ENCODE measurements at places on chromosomes 12 and 14.

DNA sequence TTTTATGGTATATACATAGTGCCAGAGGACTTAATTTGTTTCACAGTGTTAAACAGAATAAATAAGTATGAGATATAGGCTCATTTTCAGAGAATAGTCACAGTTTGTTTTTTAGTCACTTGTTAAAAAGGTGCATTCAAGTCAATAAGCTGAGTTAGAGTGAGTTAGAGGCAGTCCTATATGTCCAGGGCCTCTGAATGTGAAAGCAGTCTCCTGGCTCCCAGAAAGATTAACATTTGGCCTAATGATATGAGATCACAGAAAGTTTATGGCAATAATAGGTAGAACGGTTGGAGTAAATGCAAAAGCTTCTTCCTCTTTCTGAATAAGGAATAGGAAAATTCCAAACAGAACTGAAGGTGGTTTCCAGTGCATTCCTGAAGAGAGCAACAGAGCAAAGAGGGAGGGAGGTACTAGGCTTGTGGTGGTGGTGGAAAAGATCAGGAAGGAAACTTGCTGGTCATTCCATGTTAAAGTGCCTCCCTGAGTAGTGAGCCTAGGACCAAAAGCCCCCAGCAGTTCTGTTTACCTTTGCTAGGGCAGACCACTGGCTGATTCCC lies 54.4 kb downstream of the SLC38A4 start:
- DNase-seq: no peak

- no peak for DNase-seq
Measured at GRCh38 chr12:19234981-19235871, 105.7 kb downstream of the PLEKHA5 start.

GRCh38 chr14:89185919-89186855 lies 230.8 kb downstream of the FOXN3 start:
- DNase-seq: no peak

- no peak for DNase-seq
Measured at GRCh38 chr14:68373847-68374444, 418.9 kb downstream of the ZFP36L1 start.

GRCh38 chr12:77433799-77434198 lies 368.4 kb upstream of the E2F7 start:
- DNase-seq: no peak

GRCh38 chr12:117688446-117688845 lies 280.3 kb downstream of the KSR2 start:
- DNase-seq: no peak

- no peak for DNase-seq
Measured at GRCh38 chr12:108826807-108827721, 30.3 kb downstream of the SSH1 start.

GRCh38 chr14:68104518-68104917 lies 284.9 kb downstream of the RAD51B start:
- DNase-seq: peak; percentile 71

GRCh38 chr14:27175489-27175888 lies 577.7 kb upstream of the NOVA1 start:
- DNase-seq: no peak

DNA sequence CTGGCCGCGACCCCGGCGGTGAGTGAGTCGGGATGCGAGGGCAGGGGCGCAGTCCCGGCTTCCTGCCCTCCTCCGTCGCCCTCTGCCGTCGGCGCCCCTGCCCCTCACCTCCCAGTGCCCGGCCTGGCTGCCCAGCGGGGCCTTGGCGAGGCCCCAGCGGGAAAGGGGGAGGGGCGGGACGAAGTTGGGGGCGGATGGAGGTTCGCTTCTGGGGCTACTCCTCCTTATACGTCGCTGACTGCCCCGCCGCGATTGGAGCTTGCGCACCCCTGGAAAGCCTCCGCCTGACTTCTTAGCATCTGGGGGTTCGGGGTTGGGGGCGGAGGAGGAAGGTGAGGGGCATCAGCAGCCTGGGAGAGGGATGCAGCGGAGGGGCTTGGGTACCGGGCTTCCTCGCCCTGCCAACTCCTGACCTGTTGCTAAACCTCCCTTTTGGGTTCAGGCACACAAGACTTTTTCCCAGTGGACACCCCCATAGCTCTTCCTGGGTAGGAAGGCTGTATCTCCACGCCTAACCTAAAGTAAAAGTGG lies 406 bp downstream of the TMEM263 start:
- DNase-seq: peak; percentile 59

GRCh38 chr12:126950266-126950665 lies 1316.7 kb upstream of the TMEM132C start:
- no peak for DNase-seq

GRCh38 chr12:128551266-128551665 lies 272.5 kb downstream of the SLC15A4 start:
- DNase-seq: no peak

DNA sequence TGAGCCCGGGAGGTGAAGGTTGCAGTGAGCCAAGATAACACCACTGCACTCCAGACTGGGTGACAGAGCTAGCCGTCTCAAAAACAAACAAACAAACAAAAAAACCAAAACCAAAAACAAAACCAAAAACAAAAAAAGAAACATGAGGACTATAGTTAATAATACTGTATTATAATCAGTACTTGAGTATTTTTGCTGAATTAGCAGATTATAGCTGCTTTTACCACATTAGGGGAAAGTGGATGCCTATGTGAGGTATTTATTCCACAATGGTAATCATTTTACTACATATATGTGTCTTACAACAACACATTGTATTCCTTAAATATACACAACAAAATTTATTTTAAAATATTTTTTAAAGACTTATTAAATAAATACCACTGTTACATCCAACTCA lies 101.4 kb upstream of the PPP4R3A start:
- no peak for DNase-seq

DNA sequence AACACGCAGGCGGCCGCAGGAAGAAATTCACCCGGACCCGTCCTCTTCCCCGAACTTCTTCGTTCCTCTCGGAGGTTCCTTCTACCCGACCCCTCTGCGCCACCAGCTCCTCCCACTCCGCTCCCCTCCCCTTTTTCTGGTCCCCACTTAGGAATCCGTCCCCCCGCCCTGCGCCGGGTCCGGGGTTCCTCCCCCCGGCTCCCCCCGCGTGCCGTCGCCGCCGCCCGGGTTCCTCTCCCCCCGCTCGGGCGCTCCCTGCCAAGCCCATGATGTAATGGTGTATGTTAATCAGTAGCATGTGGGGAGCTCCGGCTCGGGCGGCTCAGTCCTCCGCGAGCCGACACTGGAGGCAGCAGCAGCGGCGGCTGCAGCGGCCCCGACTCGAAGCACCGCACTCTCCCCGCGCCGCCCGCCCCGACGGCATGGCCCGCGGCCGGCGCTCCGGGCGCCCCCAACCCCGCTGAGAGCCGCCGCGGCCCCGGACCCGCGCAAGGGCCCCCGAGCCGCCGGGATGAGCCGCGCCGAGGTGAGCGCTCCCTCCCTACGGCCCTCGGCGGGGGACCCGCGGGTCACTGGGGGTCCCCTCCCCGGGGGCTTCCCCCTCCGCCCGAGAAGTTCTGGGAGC lies 1.0 kb upstream of the SAMD4A start:
- peak; percentile 93 for DNase-seq

GRCh38 chr12:43462741-43463140 lies 89.3 kb downstream of the ADAMTS20 start:
- DNase-seq: no peak

- DNase-seq: peak; percentile 51
Measured at GRCh38 chr12:63967358-63968145, 123.1 kb downstream of the SRGAP1 start.

- no peak for DNase-seq
Measured at GRCh38 chr12:106315523-106315922, 13.0 kb downstream of the TCP11L2 start.

DNA sequence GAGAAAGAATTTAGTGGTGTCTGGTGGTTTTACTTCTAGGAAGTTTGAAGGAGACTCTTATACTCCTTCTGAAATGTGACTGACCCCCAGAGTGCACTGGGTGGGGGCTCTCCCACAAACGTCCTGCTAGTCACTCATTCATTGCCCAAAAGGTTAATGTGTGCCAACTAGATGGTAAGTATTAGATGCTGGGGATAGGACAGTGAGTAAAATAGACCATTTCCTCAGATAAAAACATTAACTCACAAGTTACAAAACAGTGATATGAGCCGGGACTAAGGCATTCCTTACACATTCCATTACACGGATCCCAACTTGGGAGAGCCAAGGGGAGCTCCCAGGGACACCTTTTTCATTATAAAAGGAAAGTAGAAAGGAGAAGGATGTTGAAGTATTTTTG lies 185.1 kb downstream of the ATXN7L3B start:
- no peak for DNase-seq

GRCh38 chr12:92206596-92206995 lies 61.0 kb upstream of the BTG1 start:
- DNase-seq: no peak

GRCh38 chr14:62453226-62453625 lies 592.0 kb downstream of the KCNH5 start:
- no peak for DNase-seq

- DNase-seq: no peak
Measured at GRCh38 chr12:122090759-122091515, 12.4 kb downstream of the MLXIP start.

DNA sequence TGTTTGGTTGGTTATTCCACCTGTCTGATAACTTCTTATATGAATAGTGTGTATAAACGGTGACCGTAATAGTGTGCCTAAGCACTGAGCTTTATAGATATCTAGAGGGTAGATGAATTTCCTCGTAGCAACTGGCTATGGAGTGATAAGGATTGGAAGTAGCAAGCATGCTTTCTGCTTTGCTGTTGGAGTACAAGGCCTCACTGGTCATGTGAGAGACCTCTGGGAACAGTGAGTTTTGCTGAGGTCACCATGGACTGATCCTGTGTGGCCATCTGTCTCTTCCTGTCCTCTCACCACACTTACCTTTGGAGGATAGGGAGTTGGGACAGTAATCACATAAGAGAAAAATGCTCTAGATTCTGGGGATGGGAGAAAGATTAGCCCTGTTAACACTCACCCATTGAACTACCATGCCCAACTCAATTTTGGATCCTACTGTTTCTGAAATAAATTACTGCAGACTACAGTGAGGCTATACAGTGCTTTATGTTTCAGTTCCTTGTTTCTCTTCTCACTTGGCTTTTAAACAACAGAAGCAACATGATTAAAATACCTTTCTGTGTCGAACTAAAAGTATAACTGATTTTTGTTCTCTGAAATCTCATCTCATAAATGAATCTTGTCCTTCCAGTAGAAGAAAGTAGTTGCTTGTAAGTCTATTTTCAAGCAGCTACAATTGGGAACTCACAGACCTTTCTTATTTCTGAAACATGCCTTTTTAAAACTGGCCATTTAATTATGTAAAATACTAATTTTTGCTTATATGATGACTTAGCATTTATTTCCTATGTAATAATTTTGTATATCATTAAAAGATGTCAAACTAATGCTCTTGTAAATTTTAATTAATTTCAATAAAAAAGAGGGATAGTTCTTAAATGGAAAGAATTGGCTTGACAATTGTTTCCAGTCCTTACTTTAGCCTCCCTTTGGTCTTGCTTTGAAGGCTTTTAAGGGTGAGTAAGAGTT lies 8.3 kb downstream of the TMX1 start:
- DNase-seq: no peak

GRCh38 chr12:90071996-90072395 lies 363.4 kb upstream of the ATP2B1 start:
- no peak for DNase-seq

DNA sequence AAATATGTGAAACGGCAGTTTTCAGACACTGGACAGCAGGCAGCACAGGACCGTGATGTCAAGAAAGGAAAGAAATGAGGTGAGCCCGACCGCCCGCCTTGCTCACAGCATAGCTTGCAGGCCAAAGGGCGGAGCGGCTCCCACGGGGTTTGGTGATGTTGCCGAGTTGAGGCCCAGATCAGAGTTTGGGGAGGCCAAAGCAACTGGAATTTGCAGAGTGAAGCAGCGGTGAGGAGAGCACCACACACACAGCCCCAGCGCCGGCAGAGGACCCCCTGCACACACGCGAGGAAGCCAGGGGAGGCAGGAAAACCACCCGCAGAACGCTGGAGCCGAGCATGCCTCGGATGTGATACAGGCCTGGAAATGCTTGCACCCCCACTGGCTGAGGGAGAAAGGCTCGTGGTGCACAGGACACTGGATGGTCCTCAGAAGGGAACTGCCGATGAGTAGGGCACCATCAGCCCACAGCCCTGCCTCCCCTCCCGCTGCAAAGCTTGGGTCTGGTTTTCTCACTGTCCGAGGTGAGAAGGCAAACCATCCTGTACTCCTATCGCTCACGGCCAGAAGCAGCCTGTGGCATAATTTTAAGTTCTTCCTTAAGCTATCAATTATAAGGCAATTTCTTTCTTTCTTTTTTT lies 25.7 kb upstream of the PLD4 start:
- DNase-seq: no peak

DNA sequence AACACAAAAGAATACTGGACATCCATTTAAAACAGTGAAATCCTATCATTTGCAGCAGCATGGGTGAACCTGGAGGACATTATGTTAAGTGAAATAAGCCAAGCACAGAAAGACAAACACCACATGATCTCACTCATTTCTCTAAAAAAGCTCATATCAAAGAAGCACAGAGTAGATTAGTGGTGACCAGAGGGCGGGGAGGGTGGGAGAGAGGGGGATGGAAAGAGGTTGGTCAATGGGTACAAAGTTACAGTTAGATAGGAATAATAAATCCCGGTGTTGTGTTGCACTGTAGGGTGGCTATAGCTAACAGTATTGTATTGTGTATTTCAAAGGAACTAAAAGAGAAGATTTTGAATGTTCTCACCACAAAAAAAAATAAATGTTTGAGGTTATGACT lies 52.4 kb downstream of the DUSP6 start:
- DNase-seq: no peak

- DNase-seq: no peak
Measured at GRCh38 chr12:68815928-68816800, 8.2 kb downstream of the MDM2 start.

DNA sequence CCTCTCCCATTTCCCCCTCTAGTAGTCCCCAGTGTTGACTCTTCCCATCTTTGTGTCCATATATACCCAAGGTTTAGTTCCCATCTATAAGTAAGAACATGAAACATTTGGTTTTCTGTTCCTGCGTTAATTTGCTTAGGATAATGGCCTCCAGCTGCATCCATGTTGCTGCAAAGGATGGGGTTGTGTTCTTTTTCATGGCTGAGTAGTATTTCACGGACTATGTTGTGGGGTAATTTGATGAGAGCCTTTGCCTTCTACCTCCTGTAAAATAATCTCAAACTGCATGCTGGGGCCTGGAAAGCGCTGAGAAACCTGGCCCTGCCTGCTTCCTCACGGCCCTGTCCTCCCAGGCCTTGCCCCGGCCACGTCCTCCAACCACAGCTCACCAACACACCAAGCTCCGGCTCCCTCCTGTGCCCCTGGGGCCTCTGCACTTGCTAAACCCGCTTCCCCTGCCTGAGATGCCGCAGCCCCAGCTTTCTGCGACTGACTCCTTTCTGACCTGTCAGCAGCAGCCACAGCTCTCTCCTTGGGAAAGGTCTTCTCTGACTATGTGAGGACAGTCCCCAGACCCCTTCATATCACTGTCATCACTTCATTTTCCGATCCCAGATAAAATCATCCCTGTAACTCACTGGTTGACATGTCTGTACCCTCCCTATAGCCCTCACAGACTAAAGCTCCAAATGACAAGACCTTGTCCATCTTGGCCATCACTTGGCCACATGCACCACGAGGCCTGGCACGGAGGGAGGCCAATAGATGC lies 19.8 kb downstream of the ITPK1 start:
- no peak for DNase-seq

- no peak for DNase-seq
Measured at GRCh38 chr12:121507984-121508383, 72.8 kb downstream of the KDM2B start.
